ENCODE measurements at places on chromosomes 2 and 18.

DNA sequence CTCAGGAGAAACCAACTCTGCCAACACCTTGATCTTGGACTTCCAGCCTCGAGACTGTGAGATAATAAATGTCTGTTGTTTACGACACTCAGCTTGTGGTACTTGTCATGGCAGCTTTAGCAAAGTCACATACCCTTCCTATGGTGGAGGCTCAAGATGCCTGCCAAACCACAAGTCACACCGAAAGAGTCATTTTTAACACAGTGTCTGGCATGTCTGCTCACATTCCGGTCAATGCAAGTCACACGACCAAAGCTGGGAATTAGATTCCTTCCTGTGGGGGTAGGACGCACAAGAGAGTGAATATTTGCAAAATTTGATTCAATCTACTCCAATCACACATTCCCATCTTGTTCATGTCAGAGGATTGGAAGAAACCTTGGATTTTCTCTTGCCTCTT lies 24.6 kb downstream of the KCNE4 start:
- DNase-seq: no peak
- H3K4me1 ChIP-seq: no peaks in the 10 kb centered on the region
- H3K4me3 ChIP-seq: no peak overlapping the region

DNA sequence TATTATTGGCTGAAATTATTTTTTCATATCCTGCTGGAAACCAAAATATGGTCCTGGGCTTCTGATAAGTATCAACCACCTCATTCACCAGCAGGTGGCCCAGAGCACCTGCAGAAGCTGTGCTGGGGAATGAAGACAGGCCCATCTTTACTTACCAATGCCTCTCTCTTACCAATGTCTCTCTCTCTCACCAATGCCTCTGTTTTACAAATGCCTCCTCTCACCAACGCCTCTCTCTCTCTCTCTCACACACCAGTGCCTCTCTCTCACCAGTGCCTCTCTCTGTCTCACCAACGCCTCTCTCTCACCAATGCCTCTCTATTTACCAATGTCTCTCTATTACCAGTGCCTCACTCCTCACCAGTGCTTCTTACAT lies 2.3 kb upstream of the MAL start:
- no peak overlapping the region for H3K4me3 ChIP-seq
- peaks cover 14% of the 10 kb centered on the region for H3K27me3 ChIP-seq
- no peak overlapping the region for H3K27ac ChIP-seq
- no peaks in the 10 kb centered on the region for H3K36me3 ChIP-seq
- H3K4me1 ChIP-seq: peaks cover 51% of the 10 kb centered on the region

GRCh38 chr2:81835321-81836000 lies 1530.9 kb upstream of the LRRTM1 start:
- no peaks in the 10 kb centered on the region for H3K36me3 ChIP-seq
- H3K27ac ChIP-seq: no peak overlapping the region
- no peak for DNase-seq

DNA sequence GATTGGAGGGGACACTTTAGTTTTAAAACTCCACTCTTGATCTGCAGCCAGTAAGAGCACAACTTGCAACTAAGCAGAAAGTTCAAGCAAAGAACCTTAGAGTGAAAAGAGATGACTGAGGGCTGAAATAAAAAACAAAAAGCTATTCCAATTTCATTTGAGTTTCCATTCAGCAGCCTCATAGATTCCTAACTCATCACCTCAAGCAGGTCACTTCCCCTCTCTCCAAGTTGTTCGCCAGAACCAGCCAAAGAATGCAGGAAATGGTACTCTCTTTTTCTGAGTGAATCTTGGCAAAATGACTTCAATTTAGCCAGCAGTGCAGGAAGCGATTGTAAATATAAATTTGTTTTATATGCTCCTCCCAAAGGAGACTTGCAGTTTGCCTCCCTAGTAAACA lies 213.3 kb downstream of the SETBP1 start:
- H3K4me1 ChIP-seq: peaks cover 57% of the 10 kb centered on the region
- peaks cover 25% of the 10 kb centered on the region for H3K36me3 ChIP-seq
- H3K27ac ChIP-seq: peak overlapping the region; percentile 94
- DNase-seq: no peak

DNA sequence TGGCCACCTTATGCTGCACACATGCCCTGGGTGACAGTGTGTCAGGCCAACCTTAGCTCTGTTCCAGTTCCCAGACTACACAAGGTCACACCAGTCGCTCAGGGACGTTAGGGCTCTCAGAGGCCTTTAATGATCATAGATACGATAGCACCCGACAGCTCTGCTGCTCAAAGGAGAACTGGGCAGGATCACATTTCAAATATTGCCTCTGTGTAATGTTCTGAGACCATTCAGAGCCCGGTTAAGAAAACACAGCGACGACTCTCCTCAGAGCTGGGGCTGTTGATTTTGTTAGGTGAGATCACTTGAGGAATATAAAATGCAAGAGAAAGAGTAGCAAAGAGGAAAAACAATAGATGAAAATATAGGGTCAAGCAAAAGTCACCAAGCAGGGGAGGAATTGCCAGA lies 166.6 kb upstream of the TANK start:
- no peak overlapping the region for H3K4me3 ChIP-seq
- no peak for DNase-seq
- peaks cover 8% of the 10 kb centered on the region for H3K4me1 ChIP-seq
- no peak overlapping the region for H3K27ac ChIP-seq
- H3K27me3 ChIP-seq: no peaks in the 10 kb centered on the region

- no peaks in the 10 kb centered on the region for H3K4me1 ChIP-seq
- no peaks in the 10 kb centered on the region for H3K27me3 ChIP-seq
- H3K27ac ChIP-seq: no peak overlapping the region
- H3K4me3 ChIP-seq: no peak overlapping the region
- no peaks in the 10 kb centered on the region for H3K36me3 ChIP-seq
Measured at GRCh38 chr2:211846036-211846400, 692.6 kb downstream of the ERBB4 start.

- H3K4me1 ChIP-seq: peaks cover 13% of the 10 kb centered on the region
- H3K27me3 ChIP-seq: peaks cover 19% of the 10 kb centered on the region
- no peaks in the 10 kb centered on the region for H3K36me3 ChIP-seq
- no peak overlapping the region for H3K4me3 ChIP-seq
Measured at GRCh38 chr2:227612546-227613271, 1.9 kb downstream of the SCYGR3 start.

GRCh38 chr2:102790091-102790455 lies 28.2 kb downstream of the TMEM182 start:
- H3K27ac ChIP-seq: no peak overlapping the region
- DNase-seq: no peak
- peaks cover 7% of the 10 kb centered on the region for H3K36me3 ChIP-seq
- peaks cover 2% of the 10 kb centered on the region for H3K4me1 ChIP-seq
- H3K27me3 ChIP-seq: no peaks in the 10 kb centered on the region
- no peak overlapping the region for H3K4me3 ChIP-seq

DNA sequence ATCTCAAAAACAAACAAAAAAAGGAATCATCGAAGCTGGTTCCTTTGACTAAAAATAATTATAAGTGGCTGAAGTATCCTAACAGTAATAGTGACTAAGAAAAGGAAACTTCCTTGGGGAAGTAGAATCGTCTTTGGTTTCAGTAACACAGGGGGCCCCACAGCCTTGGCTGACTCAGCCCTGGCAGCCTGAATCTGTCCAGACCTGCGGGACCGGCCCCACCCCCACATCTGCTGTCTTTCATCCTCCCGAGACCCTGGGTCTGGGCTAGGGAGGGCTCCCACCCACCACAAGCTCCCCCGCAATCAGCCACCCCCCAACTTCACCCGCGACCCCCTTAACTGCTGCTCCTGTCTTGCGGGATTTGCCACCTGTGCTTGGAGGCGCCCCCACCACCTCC lies 1452.6 kb upstream of the ACVR2A start:
- H3K4me1 ChIP-seq: no peaks in the 10 kb centered on the region
- H3K4me3 ChIP-seq: no peak overlapping the region
- no peaks in the 10 kb centered on the region for H3K36me3 ChIP-seq
- DNase-seq: no peak
- H3K27me3 ChIP-seq: no peaks in the 10 kb centered on the region
- no peak overlapping the region for H3K27ac ChIP-seq

- no peaks in the 10 kb centered on the region for H3K27me3 ChIP-seq
- H3K27ac ChIP-seq: no peak overlapping the region
- peaks cover 13% of the 10 kb centered on the region for H3K4me1 ChIP-seq
- peaks cover 15% of the 10 kb centered on the region for H3K36me3 ChIP-seq
- no peak overlapping the region for H3K4me3 ChIP-seq
- DNase-seq: no peak
Measured at GRCh38 chr2:25479761-25480160, 138.0 kb upstream of the DNMT3A start.

DNA sequence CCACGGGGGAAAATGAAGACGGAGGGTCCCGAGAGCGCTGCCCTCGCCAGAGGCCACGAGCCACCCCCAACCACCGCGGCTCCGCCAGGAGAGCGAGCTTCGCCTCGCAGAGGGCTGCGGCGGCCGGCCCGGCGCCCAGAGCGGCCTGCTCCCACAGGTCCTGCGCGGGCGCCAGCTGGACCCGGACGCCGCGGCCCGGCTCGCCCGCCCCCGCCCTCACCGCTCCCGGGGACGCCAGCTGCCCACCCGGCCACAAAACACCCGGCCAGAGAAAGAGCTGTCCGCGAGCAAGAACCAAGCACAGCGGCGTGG lies 709 bp downstream of the PTPN2 start:
- peak; percentile 33 for DNase-seq
- H3K27me3 ChIP-seq: no peaks in the 10 kb centered on the region
- H3K36me3 ChIP-seq: peaks cover 12% of the 10 kb centered on the region
- H3K4me3 ChIP-seq: peak overlapping the region; percentile 89
- peaks cover 62% of the 10 kb centered on the region for H3K4me1 ChIP-seq

DNA sequence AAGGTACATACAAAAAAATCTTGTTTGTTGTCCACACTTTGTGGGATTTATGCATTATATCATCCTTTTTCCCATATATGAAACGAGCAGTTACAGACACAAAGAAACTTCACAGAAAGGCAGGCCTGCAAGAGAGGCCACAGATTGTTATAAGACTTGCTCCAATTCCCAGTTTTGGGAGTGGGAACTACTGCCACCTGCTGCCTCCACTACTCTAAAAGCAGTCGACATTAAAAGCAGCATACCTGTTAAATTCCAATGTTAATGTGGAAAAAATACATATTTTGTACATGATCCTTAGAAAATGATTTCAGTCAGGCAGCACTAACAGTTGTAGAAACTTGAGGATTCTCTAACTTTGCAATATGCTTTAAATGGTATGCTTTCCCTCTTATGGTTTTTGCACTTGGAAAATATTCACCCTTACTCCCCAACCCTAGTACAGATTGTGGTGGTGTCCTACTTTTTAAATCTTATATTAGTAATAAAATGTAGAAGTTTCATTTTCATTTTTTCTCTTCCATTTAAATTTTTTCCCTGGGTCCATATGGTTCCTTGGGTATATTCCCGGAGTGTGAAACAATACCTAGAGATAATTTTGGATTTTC lies 37.9 kb downstream of the SLC38A11 start:
- H3K36me3 ChIP-seq: no peaks in the 10 kb centered on the region
- no peak for DNase-seq
- H3K27me3 ChIP-seq: no peaks in the 10 kb centered on the region
- no peak overlapping the region for H3K27ac ChIP-seq
- no peaks in the 10 kb centered on the region for H3K4me1 ChIP-seq
- H3K4me3 ChIP-seq: no peak overlapping the region

- H3K27me3 ChIP-seq: no peaks in the 10 kb centered on the region
- no peak overlapping the region for H3K27ac ChIP-seq
- no peaks in the 10 kb centered on the region for H3K36me3 ChIP-seq
- no peaks in the 10 kb centered on the region for H3K4me1 ChIP-seq
- no peak overlapping the region for H3K4me3 ChIP-seq
Measured at GRCh38 chr2:221833966-221834365, 261.9 kb upstream of the EPHA4 start.

- H3K4me1 ChIP-seq: no peaks in the 10 kb centered on the region
- no peaks in the 10 kb centered on the region for H3K27me3 ChIP-seq
- no peak for DNase-seq
- H3K4me3 ChIP-seq: no peak overlapping the region
- no peaks in the 10 kb centered on the region for H3K36me3 ChIP-seq
- H3K27ac ChIP-seq: no peak overlapping the region
Measured at GRCh38 chr2:41283079-41283775, 764.6 kb upstream of the PKDCC start.

DNA sequence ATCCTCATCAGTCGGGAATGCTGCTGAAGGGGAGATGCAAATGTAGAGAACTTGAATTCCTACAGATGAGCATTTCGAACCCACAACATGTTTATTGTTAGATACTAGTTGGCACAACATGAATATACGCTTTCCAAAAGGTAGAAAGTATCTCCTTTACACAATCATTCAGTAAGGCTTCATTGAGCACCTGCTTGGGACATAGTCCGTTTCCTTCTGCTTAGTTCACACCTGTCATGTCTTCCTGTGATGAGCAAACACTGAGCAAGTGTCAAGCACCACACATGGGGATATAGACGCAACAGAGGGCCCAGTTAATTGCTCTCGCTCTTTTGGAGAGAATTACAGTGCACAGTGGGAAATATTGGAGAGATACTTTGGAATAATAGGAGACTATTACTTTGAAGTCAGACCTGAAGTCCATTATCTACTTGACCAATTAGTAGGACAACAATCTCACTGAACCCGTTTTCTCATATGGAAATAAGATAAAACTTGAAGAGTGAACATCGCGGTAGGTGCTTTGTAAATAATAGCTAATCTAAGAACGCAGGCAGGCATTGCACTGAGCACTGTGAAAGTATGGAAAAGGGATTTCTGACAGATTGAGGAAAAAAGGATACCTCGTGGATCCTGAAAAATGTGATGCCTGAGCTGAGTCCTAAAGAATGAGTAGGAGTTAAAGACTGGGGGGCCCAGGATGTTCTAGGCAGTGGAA lies 1.2 kb downstream of the CPSF3 start:
- DNase-seq: no peak
- peaks cover 17% of the 10 kb centered on the region for H3K36me3 ChIP-seq
- H3K4me1 ChIP-seq: peaks cover 31% of the 10 kb centered on the region
- no peak overlapping the region for H3K27ac ChIP-seq
- H3K27me3 ChIP-seq: no peaks in the 10 kb centered on the region

- no peak overlapping the region for H3K4me3 ChIP-seq
- H3K4me1 ChIP-seq: no peaks in the 10 kb centered on the region
- no peaks in the 10 kb centered on the region for H3K27me3 ChIP-seq
- DNase-seq: no peak
Measured at GRCh38 chr18:22314001-22314400, 103.7 kb downstream of the CTAGE1 start.

GRCh38 chr2:19504400-19505198 lies 146.2 kb upstream of the OSR1 start:
- H3K27ac ChIP-seq: no peak overlapping the region
- no peak overlapping the region for H3K4me3 ChIP-seq
- H3K36me3 ChIP-seq: no peaks in the 10 kb centered on the region
- no peaks in the 10 kb centered on the region for H3K4me1 ChIP-seq

- no peaks in the 10 kb centered on the region for H3K36me3 ChIP-seq
- H3K4me3 ChIP-seq: no peak overlapping the region
- H3K27ac ChIP-seq: no peak overlapping the region
Measured at GRCh38 chr2:203650860-203651613, 55.4 kb upstream of the CD28 start.

DNA sequence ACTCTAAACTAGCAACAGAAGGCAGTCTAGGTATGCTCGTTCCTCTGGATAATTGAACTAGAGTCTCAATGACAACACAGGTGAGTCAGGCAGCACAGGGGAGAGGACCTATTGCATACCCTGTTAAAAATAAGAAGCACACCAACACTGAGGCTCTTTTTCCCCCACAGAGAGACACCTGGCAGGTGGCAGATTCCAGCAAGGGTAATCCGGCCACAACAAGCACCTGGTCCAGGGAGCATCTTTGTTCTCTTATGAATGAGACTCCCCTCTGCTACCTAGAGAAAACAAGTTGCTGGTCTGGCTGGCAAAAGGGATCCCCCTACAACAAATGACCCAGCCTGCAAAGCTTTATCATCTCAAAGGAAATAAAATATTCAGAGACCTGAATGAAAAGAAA lies 508.9 kb upstream of the POU3F3 start:
- no peaks in the 10 kb centered on the region for H3K27me3 ChIP-seq
- DNase-seq: no peak
- H3K4me3 ChIP-seq: no peak overlapping the region
- no peak overlapping the region for H3K27ac ChIP-seq
- H3K4me1 ChIP-seq: no peaks in the 10 kb centered on the region

All from activated naive CD8-positive, alpha-beta T cell treated with anti-CD3 and anti-CD28 coated beads, Interleukin-2, amount 50 U/mL, for 24 hours (primary cell).